ENCODE measurements at places on chromosomes 6 and 20.
A peak's percentile ranks its signal among the peaks of the same experiment; 100 is the strongest.

DNA sequence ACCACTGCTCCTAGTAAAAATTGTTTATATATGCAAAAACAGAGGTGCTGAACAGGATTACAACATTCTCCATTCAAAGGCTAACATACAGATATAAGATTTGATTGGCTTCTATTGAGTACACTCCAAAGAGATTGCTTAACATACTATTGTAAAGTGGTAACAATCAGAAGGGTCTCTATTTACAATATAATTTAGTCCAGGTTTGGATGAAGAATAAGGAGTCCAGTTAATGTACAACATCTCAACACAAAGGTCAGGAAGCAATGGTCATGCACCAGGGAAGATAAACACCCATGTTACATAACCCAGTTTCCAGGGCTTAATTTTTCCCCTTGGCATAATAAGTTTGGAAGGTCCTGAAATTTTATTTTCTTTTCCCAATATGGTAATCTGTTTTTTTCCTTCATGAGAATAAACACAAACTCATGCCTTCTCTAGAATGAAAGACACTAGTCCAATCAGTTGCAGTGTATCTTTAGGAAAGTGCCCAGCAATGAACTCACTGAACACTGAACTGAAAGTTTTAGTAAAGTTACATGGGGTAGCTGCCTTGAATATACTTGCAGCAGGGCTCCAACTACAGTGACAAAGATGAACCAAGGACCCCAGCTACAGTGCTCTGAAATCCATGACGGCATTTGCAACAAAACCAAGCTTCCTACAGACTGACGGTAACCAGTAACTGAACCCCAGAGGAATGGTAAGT is 255.3 kb upstream of the GJE1 start:
- DNase-seq: no peak

- no peak for DNase-seq
These were observed 53.8 kb downstream of the FYN start for GRCh38 chr6:111819458-111819857.

- no peak for DNase-seq
These were observed 141.9 kb upstream of the EXOC2 start for GRCh38 chr6:834866-835265.

DNA sequence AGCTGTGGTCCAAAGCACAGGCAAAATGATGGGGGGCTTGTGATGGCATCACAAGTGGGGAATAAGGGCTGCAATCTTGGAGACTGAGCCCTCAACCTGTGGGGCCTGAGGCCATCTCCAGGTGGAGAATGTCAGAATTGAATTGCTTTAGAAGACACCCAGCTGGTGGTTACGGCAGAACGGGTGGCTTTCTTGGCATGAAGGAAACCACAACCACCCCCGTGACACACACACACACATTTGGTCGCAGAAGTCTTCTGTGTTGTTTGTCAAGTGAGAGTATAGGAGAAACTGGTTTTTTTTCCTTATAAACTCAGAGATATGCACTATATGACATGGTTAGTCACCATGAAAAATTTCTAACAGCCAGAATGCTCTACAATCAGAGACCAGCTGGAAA is 139.5 kb upstream of the CDH4 start:
- no peak for DNase-seq

DNA sequence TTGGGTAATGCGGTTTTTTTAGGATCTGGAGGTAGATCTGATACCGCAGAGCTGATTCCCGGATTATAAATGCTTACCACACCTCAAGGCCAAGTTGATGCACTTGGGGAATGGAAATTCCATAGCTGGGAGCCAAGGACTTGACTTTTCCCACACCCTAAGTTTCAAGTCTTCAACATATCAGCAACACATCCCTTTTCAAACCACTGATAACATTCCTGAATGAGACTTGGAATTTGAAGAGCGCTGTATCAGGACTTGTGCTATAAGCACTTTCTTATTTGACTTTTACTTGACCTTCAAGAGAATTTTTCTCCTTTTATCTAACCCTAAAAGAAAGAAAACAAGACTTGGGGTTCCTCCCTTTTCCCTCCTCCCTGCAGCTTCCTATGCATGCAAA is 90.6 kb upstream of the NAA20 start:
- no peak for DNase-seq

GRCh38 chr6:109793021-109793420 is 101.9 kb downstream of the FIG4 start:
- DNase-seq: no peak

GRCh38 chr6:5497896-5498578 is 236.7 kb downstream of the FARS2 start:
- no peak for DNase-seq

DNA sequence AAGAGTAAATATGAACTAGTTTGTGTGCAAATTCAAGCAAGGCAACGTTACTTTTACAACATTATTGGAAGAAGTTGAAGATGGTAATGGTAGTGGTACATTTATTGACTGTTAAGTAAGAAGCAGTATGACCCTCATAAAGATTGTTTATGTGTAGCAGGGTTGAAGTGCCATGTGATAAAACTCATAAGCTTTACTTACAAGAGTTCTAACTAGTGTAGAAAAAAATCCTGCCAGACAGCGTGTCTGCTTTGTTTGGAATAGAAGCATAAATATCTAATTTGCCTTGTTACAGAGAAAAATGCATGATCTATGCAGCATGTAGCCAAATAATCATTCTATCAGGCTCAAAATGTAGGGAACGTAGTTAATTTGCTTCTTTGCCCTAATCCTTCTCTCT is 450.8 kb upstream of the SOX4 start:
- DNase-seq: no peak

DNA sequence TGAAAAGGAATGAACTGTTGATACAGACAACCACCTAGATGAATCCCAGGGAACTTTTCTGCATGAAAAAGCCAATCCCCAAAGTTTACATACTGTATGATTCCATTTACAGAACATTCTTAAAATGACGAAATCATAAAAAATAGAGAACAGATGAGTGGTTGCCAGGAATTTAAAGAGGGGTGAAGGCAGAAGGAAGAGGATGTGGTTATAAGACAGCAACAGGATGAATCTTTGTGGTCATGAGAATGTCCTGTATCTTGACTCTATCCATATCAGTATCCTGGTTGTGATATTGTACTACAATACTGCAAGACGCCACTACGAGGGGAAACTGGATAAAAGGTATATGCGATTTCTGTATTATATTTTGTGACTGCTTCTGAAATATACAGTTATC is 70.1 kb upstream of the EMILIN3 start:
- no peak for DNase-seq

DNA sequence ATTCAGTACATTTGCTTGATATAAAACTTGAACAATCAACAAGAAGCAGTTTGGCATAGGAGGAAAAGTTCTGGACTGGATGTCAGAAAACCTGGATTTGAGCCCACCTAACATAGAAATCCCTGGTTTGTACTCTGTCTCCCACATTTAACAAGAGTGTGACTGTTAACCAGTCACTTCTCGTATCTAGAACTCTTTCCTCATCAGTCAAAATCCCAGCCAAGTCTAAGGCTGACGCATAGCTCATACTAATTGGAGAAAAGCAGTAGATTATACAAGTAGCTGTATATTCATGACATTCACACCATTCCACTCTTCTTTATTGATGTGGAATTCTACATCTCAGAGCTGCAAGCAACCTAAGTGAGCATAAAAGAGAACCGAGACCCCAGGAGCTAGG is 222.7 kb downstream of the PHACTR1 start:
- no peak for DNase-seq

- DNase-seq: no peak
These were observed 354.1 kb upstream of the CDH4 start for GRCh38 chr20:60897976-60898375.

DNA sequence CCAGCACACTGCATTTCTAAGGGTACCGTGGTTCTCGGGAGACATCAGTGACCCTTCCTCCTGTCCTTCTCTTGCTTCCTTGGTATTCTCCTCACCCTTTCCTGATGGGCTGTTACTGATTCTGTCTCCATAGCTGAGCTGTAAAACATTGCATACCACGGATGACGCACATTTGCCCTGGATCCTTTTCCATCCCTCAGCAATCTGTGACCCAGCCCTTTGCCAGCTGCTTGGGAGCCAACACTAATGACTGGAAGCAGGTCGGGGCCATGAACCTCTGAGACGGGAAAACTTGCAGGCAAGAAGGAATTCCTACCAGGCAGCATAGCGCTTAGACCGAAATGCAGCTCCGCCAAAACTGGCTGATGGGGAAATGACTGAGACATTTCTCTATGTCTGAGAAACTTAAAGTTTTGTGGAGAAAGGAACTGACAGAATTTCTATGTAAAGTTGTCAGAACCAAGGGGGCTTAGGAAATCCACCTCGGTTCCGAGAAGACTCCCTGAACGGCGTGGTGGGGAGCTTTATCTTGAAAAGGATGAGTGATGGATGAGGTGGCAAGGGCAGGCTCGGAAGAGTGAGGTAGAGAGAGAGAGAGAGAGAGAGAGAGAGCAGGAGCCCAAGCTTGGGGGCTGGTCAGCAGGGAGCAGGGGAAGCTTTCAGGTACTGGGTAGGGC is 19.2 kb downstream of the TUBB2B start:
- DNase-seq: no peak

- DNase-seq: no peak
These were observed 31.4 kb downstream of the ACSS2 start for GRCh38 chr20:34907616-34908469.

- DNase-seq: no peak
These were observed 57.4 kb downstream of the SYTL3 start for GRCh38 chr6:158707120-158707820.

GRCh38 chr6:51273228-51273961 is 454.7 kb downstream of the TFAP2B start:
- DNase-seq: no peak

DNA sequence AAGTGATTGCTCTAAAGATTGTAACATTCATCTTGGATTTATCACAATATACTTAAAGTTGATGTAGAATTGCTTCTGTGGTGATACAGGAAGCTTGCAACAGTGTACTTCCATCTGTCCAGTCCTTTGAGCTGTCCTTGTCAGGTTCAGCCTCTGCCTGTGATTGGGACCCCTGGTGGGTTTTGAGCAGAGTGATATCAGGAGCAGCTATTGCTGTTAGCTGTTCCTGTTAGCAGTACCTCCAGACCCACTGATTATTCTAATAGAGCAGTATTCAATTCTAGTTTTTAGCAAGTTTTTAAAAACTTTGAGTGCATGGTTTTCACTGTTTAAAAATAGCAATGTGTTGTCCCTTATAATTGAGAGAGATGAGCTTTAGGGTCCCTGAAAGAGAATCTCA is 48.8 kb downstream of the TULP4 start:
- no peak for DNase-seq

DNA sequence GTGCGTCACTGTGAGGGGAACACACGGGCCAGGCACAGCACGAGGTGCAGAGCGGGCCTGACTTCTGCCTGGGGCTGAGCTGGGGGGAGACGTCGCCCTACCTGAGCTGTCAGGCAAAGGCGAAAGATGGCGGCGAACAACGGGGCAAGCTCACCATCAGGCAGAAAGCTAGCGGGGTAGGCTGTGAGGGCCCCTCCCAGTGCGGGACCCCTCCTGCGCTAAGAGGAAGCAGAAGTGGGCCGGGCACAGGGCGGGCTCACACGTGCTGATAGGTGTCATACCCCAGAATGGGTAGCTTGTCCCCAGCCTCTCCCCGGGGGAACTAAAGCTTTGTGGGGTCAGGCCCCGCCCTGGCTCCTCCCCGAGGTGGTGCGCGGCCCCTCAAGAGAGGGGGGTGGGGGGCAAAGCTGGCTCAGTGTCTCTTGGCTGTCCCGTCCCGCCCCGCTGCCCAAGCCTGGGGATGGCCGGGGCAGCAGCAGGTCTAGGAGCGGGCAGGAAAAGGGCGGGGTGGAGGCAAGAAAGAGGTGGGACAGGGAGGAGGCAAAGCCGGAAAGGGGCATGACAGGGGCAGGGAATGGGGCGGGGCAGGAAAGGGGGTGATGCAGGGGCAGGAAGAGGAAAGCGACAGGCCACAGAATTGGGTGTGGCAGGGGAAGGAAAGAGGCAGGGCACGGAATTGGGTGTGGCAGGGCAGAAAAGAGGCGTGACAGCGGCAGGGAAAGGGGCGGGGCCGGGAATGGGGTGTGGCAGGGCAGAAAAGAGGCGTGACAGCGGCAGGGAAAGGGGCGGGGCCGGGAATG is 14.7 kb downstream of the UCKL1 start:
- peak; percentile 62 for DNase-seq

DNA sequence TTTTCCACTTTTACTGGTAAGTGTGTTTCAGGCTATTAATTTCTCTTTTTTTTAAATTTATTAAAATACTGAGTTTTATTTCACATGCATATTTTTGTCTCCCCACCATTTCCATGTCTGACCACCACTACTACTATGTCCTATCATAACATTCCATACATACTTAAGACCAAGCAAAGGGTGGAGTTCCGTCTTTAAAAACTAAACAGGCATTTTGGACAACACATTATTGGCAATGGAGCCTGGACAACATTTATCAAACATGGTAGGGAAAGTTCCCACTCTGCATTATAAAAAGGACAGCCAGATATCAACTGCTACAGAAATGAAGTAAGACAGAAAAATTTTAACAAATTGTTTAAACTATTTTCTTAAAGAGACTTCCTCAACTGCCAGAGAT is 91.9 kb downstream of the LMBRD1 start:
- DNase-seq: no peak

DNA sequence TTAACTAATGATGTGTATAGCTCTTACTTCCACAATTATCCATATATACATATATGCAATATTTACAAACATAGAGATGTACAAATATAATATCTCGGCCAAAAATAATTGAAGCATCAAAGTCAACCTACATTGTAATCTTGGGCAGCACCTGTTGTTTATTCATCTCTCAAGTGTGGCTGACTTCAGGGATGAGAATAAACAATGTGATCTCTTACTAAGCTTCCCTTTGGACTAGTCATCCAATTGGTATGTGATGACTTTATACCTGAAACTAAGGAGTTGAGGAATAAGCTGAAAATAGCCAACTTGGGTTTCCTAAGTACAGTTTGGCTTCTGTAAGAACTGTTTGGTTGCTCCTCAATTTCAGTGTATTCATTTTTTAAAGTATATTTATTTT is 256.6 kb downstream of the KHDC1L start:
- DNase-seq: no peak

DNA sequence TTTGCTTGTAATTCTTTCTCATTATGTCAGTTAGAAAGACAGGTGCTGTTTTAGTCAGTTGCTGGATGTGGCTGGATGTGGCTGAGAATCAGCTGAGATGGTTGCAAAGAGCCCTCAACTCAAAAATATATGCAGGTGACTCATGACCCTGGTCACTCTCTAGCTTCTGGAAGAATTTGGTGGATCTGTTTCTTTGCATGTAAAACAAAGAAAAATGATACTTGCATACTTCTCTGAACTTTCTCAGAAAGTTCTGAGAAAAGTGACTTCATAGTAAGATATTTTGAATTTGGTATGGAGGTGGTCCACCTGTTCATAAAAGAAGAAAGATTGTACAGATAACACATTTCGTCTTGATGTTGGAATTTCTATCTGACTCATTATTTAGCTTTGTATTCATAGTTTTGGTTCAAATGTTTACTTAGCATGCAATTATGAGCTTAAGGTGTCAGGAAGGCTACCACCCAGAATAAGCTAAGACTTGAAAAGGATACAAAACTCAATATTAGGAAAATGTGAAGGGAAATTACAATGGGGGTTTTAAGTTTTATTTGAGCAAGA is 163.2 kb upstream of the OLIG3 start:
- no peak for DNase-seq

Data from stimulated activated CD4-positive, alpha-beta T cell treated with anti-CD3 and anti-CD28 coated beads, TNF-alpha, amount 100 ng/mL, for 48 hours (primary cell).